ENCODE measurements at places on chromosomes 7 and 10. TPM values are rescaled to one million over a fixed set of nuclear protein-coding genes. Genes with fewer than 3 reads are reported as not detected.

Gene PUS7
- total RNA-seq, result 64.4 TPM

Gene DTX2
- total RNA-seq, result 31.5 TPM

Gene SYT15B
- 0.18 TPM for total RNA-seq

Gene TPK1
- 7.5 TPM for total RNA-seq

DNA sequence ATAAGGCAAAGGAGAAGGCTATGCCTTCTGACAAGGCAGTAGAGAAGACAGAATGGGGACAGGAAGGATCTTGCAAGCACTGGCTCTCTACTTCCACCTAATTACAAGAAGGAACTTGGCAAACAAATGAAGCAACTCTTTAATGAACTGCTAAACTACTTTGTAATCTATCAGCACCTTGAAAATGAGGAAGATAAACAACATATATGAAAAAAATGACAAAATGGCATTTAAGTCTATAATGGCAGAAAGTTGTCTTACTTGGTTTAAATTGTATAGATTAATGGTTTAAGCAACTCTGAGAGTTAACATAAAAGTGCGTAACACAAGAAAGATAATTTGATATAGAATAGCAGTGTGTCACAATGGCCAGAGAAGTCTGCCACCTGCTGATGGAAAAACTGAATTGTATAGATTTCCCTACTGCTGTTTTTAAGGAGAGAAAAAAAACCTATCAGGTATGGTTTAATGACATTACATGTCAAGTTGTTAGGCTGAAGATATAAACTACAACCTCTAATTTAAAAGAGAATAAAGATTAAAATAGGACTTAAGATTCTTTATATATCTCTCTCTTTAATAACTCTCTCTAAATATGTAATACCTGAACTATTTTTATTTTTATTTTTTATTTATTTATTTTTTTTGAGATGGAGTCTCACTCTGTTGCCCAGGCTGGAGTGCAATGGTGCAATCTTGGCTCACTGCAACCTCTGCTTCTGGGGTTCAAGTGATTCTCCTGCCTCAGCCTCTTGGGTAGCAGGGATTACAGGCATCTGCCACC, 11.8 kb downstream of the NT5C3A start:
- H3K4me1 ChIP-seq, result peaks cover 3% of the 10 kb centered on the region
- DNase-seq, result no peak
- 0 out of 3 replicates have a peak overlapping the region, but pooled peaks have one; percentile 11 for H3K27ac ChIP-seq
- H3K27me3 ChIP-seq, result no peaks in the 10 kb centered on the region
- H3K36me3 ChIP-seq, result peaks cover 5% of the 10 kb centered on the region

DNA sequence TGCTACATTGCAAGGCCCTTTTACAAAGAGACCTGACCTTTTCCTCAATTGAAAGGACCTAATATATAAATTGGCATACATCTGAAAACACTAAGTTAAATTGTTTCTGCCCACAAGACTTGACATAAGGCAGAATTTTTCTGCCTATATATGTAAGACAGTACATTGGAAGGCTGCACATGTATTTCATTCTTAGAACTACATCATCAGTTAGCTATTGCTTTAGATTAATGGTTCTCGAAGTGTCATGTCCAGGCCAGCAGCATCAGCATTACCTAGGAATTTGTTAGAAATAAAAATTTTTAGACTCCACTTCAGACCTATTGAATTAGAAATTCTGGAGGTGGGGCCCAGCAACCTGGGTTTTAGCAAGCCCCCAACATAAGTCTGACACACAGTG, 373.9 kb downstream of the LRRTM3 start:
- no peak overlapping the region for H3K4me3 ChIP-seq
- no peaks in the 10 kb centered on the region for H3K36me3 ChIP-seq
- no peaks in the 10 kb centered on the region for H3K27me3 ChIP-seq
- DNase-seq, result no peak

DNA sequence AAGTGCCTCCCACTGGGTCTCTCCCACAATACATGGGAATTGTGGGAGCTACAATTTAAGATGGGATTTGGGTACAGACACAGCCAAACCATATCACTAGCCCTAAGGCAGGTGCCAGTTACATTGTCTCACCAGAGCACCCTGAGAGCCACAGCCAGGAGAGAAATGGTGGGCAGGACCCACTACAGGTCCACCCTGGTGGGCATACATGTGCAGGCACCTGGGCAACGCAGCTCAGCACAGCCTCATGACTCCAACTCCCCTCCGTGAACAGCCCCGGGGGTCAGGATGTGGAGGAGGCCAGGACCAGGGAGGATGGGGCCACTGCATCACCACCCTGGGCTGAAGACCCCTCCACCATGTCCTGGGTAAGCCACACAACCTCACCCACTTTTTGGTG, 205.7 kb downstream of the PTPRN2 start:
- no peaks in the 10 kb centered on the region for H3K36me3 ChIP-seq
- no peaks in the 10 kb centered on the region for H3K4me1 ChIP-seq
- H3K27ac ChIP-seq, result no peak overlapping the region
- no peak overlapping the region for H3K4me3 ChIP-seq
- DNase-seq, result no peak
- peaks cover 1% of the 10 kb centered on the region for H3K27me3 ChIP-seq

DNA sequence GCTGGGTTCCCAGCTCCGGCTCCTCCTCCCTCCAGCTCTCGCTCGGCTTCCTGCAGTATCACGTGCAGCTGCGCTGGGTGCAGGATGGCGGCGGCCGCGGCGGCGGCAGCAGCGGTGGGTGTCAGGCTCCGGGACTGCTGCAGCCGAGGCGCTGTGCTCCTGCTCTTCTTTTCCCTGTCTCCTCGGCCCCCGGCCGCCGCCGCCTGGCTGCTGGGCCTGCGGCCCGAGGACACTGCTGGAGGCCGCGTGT, at the start of gene CNNM1:
CNNM1 (plus strand) TSS at position 53 of the 250 bp plus-strand sequence; CDS start at position 85, 32 bp downstream.
- no peak within 1 kb of the TSS for H3K27ac ChIP-seq
- no peaks in the 10 kb centered on the region for H3K4me1 ChIP-seq
- no peak for DNase-seq
- H3K36me3 ChIP-seq, result no peaks in the 10 kb centered on the region
- H3K27me3 ChIP-seq, result no peaks in the 10 kb centered on the region

GRCh38 chr10:126948355-126949160, 43.3 kb downstream of the DOCK1 start:
- H3K27me3 ChIP-seq, result no peaks in the 10 kb centered on the region
- no peaks in the 10 kb centered on the region for H3K36me3 ChIP-seq
- no peak for DNase-seq
- no peaks in the 10 kb centered on the region for H3K4me1 ChIP-seq
- H3K27ac ChIP-seq, result no peak overlapping the region

DNA sequence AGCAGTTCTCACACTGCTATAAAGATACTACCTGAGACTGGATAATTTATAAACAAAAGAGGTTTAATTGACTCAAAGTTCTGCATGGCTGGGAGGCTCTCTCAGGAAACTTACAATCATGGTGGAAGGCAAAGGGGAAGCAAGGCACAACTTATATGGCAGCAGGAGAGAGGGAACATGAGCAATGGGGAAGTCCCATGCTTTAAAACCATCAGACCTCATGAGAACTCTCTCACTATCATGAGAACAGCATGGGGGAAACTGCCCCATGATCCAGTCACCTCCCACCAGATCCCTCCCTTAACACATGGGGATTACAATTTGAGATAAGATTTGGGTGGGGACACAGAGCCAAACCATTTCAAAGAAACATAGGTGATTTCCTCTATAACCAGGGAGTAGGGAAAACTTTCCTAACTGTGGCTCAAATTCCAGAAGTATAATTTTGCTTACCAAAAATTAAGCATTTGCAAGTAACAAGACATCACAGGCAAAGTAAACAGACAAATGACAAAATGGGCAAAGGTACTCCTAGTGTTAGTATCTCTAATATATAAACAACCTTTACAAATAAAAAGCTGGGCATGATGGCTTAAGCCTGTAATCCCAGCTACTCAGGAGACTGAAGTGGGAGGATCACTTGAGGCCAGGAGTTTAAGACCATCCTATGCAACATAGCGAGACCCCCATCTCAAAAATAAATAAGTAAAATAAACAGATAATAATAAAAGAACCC, 88.0 kb downstream of the KBTBD2 start:
- no peak for DNase-seq
- no peaks in the 10 kb centered on the region for H3K4me1 ChIP-seq
- H3K36me3 ChIP-seq, result no peaks in the 10 kb centered on the region

DNA sequence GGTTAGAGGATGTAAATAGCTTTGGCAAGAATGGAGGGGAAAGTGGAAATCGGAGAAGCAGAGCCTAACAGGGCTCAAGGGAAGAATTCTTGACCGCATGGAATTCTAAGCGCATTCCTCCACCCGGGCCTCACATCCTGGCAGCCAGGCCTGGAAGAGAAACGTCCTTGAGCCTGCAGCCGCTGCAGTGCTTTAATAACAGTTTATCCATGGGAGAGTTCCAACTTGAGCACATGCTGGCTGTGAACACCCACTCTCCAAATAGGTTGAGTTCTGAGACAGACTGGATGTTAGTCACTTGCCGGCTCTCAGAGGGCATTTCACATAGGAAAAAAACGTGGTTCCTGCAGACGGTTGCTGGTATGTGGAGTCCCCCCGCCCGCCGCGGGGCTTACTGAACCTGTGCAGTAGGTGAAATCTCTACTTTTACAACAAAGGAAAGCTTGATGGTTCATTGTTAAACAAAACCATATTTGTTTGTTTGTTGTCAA, 61.4 kb upstream of the STEAP1B start:
- H3K36me3 ChIP-seq, result no peaks in the 10 kb centered on the region
- no peaks in the 10 kb centered on the region for H3K27me3 ChIP-seq
- H3K4me3 ChIP-seq, result no peak overlapping the region
- DNase-seq, result no peak
- peaks cover 50% of the 10 kb centered on the region for H3K4me1 ChIP-seq

Measured in K562 (cell line).